Neural progenitor cell (in vitro differentiated cells): ENCODE measurements at places on chromosomes 12 and 14. TPM values are rescaled to one million over a fixed set of nuclear protein-coding genes. Genes with fewer than 3 reads are reported as not detected.

Gene ZNF891
- 6.0 and 7.2 TPM in 2 replicates for total RNA-seq

DNA sequence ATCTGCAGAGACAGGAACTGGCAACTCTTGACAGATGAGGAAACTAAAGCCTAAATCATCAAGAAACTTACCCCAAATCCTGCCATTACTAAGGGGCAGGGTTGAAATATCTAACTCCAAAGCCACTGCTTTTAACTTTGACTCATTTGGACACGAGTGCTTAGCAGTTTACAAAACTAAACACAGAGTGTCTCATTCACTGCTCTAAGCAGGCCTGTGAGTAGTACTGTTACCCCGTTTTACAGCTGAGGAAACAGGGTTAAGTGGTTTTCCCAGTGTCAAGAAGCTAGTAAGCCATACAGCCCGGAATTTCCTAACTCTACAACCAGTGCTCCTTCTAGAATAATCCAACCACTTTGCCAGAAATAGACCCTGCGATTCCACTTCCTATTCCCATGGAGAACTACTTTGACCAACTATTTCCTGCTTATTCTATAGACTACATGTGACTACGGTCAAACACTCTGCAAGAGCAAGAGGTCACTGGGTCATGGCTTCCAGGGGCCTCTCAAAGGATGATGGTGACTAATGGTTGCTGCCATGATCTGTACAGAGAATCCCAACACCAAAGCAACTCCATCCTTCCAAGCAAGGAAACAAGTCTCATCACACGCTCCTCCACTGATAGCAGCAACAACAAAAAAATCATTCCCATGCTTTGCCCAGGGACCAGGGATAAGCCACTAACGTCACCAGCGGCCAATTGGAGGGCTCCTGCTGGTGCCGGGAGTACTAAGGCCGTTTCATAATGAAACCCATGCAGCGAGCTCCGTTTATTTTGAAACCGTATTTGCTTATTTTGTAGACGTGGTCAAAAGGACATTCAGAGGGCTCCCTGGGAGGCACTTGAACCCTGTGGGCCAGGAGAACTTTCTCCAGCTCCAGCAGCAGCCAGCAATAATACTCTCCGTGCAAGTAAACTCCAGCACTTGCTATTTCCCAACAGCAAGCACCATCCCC is 56.3 kb downstream of the NUAK1 start:
- H3K4me1 ChIP-seq, result peaks cover 32% of the 10 kb centered on the region
- H3K36me3 ChIP-seq, result no peaks in the 10 kb centered on the region
- no peak overlapping the region for H3K4me3 ChIP-seq

DNA sequence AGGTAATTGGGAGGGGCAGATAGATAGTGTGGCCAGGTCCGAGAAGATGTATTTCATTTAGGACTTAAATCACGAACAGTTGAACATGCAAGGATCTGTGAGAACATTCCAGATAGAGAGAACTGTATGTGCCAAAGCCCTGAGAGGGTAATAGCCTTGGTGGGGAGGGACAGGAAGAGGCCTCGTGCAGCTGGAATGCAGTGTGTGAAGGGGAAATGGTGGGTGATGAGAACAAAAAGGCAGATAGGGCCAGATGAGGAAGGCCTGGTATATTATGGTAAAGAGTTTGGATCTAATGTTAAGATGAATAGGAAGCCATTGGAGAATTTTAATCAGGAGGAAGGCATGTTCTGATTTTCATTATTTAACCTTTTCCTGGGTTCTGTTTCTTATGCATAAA is 136.3 kb downstream of the TPH2 start:
- no peak overlapping the region for H3K27ac ChIP-seq
- H3K4me3 ChIP-seq, result no peak overlapping the region
- no peaks in the 10 kb centered on the region for H3K36me3 ChIP-seq
- DNase-seq, result no peak

Gene IKBIP
- 31.1 and 51.6 TPM in 2 replicates for total RNA-seq

Gene BCL11B
- 1.3 and 1.5 TPM in 2 replicates for total RNA-seq
